ENCODE measurements at places on chromosomes 12 and 14.

- no peak for DNase-seq
Observed at GRCh38 chr12:89636052-89636775, 72.4 kb downstream of the ATP2B1 start.

GRCh38 chr14:37139710-37140109 lies 32.7 kb downstream of the SLC25A21 start:
- DNase-seq, result no peak

GRCh38 chr14:103560691-103561090 lies 1.8 kb downstream of the BAG5 start:
- no peak for DNase-seq

- DNase-seq, result no peak
Observed at GRCh38 chr14:96565811-96566210, 63.6 kb downstream of the PAPOLA start.

GRCh38 chr12:20572451-20572850 lies 122.7 kb upstream of the SLCO1C1 start:
- no peak for DNase-seq

GRCh38 chr12:56749359-56749758 lies 2.8 kb downstream of the PRIM1 start:
- DNase-seq, result no peak

GRCh38 chr14:62017651-62018230 lies 255.5 kb downstream of the SNAPC1 start:
- DNase-seq, result no peak
